Activated gamma-delta T cell treated with Interleukin-2 at 50 U/mL for 16 hours (primary cell): ENCODE measurements at places on chromosomes 1 and 21.

DNA sequence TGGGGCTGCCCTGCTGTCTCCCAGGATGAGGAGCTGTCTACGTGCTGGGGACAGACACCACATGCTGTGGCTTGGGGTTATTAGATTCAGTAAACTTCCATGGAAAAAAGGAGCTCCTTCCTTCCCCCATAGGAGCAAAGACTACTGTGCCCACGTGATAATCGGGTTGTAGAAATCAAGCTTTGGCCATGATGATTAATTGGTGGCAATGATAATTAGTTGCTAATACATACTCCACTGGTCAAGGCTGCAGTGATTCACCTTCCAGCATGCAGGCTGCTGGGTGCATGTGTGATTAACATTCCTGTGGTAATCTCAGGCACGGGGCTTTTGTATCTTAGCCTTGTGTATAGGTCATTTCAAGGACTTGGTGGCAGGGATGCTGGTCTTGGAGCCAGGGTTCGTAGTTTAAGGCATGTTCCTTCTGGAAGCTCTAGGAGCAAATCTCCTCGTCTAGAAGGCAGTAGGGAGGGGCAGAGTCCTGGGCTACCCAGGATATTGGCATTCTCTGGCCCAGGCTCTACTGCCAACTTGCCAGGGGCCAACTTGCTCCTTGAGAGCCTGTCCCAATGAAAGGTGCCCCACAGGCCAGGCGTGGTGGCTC is 41.4 kb downstream of the TMCO4 start:
- DNase-seq: no peak

GRCh38 chr1:119015547-119015946 is 27.4 kb upstream of the TBX15 start:
- DNase-seq: no peak

GRCh38 chr1:87594736-87595383 is 266.2 kb downstream of the LMO4 start:
- no peak for DNase-seq

- DNase-seq: no peak
Observed at GRCh38 chr1:153245466-153245865, 14.0 kb upstream of the LORICRIN start.

GRCh38 chr1:187956975-187957374 is 1128.2 kb downstream of the PLA2G4A start:
- DNase-seq: no peak

GRCh38 chr1:200034262-200034557 is 6.7 kb downstream of the NR5A2 start:
- DNase-seq: no peak

DNA sequence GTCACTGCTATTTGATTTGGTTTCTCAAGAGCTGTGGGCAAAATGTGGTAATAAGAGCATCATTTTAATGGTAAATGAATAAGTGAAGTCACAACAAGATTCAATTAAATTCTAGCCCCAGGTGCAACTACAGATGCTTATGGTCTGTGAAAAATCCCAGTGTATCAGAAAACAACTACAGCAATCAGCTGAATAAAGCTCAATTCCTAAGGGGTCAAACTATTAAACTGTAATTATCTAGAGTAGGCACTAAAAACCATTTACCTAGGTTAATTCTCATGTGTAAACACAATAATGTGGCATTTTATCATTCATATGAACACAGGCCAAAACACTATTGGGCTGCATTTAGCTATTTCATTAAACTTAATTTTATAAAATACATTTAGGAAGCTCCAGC is 9.6 kb downstream of the TARBP1 start:
- no peak for DNase-seq
